T-helper 2 cell treated with Interferon-gamma antibody and Interleukin-4, amounts not matched to agents 5 μg/mL and 100 μg/mL, for 36 hours (primary cell): ENCODE measurements at places on chromosomes 2 and 18.

- no peak for DNase-seq
Observed at GRCh38 chr2:88254437-88255091, 84.4 kb downstream of the THNSL2 start.

- no peak for DNase-seq
Observed at GRCh38 chr18:12463191-12463590, 55.5 kb downstream of the PRELID3A start.

- DNase-seq, result no peak
Observed at GRCh38 chr2:25160376-25160775, 8.0 kb downstream of the POMC start.

DNA sequence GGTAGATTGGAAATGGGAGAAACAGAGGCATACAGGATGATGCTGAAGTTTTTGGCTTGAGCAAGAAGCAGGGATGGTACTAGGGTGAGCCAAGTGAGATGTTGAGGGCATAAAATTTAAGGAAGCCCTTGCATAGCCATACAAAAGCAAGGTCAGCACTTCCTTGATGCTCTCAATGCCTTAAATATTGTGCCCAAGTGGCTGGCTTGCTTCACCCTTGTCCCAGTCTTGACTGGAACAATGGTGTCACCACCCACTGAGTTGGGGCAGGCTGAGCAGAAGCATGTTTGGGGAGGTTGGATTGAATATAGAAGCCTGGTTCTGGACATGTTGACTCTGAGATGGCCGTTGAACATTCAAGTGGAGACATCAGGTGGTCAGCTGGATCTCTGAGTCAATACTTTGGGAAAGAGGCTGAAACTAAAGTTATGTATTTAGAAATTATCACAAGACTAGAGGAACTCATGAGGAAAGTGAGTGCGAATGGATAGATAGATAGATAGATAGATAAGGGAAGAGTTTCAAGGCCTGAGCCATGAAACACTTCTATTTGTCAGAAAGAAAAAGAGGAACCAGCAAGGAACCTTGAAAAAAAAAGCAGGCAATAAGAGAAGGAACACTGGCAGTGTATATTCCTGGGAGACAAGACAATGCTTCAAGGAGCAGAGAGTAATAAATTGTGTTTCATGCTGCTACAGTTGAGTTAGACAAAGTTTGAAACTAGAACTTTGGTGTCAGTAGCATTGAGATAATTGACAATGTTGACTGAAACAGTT is 43.0 kb upstream of the HNMT start:
- no peak for DNase-seq

DNA sequence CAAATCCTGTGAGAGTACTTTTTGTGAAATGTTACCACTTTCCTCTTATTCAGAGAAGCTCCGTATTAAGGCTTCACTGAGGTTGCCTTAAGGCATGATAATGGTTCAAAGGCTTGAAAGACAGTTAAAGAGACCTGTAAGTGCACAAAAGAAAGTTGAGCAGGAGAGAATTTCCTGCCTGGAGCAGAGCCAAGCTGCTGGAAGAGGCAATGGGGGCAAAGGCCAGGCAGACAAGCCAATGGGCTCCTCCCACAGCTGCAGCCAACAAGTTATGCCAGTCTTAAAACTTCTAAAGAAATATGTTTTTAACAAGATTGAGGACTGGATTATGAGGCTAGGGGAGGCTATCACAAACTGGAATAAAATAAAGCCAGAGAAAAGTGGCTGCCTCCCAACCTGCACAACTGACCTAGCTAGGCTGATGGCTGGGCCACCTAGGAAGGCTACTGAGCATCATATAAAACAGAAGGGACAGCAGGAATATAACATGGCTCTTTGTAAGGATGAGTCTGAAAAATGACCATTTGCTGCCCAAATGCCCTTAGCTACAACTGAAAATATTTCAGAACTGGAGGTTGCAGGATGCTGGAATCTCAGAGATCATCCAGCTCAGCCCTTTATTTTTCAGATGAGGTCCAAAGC is 2.1 kb downstream of the IL1B start:
- DNase-seq, result no peak

DNA sequence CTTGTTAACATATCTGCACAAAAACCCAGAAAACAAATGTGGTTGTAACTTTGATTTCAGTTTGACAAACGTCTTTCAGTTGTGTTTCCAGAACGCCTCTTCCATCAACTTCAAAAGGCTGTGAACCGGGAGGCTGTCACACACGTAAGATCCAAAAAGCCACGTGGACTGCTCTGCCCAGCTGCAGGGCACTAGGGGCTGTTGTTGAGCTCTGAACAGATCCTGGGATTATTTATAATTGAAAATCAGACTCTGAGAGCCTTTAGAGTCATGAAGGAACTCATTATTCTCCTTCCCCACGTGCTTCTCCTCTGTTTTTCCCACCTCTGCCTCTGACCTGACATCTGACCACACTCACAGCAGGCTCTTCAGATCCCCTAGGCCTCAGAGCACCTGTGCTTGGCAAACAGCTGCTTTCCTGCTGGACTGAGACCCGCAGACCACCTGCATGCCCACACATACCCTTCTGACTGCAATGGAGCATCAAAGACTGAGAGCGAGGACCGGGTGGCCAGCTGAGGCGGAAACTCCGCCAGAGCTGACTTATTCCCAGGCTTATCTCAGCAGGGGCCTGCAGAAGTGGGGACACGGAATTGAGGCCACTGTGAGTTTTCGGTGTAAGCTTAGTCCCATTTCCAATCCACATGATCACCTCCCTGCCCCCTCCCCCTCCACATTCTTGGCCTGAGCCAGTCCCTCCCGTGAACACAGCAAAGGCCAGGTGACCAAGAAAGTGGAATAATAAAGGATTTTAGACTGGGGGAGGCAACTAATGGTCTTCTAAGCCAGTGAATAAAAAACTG is 114.8 kb downstream of the ATL2 start:
- DNase-seq, result peak; percentile 44
